CD4-positive, alpha-beta T cell treated with Interleukin-12 subunit alpha and Interleukin-12 subunit beta, for 1 hour (primary cell): ENCODE measurements at places on chromosomes 3 and 15.

DNA sequence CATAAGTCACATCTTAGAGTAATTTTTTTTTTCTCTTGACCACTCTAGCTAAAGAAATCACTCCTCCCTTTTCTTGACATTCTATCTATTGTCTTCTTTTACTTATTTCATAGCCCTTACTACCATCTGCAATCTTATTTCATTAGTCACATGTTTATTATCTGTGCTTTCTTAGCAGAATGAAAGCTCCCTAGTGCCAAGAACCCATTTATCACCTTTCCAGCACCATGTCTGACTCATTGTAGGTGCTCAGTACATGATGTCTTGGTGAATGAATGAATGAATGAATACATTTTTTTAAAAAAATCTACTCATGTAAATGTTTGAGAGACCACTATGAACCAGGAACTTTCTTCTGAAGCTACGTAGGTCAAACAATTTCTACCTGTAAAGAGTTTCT, 157.2 kb downstream of the CADPS start:
- DNase-seq = no peak

DNA sequence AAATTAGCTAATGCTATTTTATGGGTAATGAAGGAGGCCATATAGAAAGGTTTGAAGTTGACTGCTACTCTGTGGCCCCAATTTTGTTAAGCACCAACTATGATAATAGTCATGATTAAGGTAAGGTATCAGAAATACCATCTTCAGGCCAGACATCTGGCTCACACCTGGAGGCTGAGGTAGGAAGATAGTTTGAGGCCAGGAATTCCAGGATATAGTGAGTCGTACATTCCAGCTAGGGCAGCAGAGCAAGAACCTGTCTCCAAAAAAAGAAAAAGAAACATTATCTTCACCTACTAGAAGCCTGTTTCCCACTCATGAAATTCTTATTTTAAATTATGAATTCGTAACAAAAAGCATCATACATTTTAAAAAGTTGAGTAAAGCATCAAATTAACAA, 64.4 kb downstream of the LRRC28 start:
- no peak for DNase-seq

GRCh38 chr3:178419071-178419470, 117.2 kb upstream of the KCNMB2 start:
- DNase-seq = no peak

GRCh38 chr15:54547491-54547890, 569.2 kb downstream of the UNC13C start:
- DNase-seq = no peak

- DNase-seq = no peak
Observed at GRCh38 chr15:44193651-44194322, 1.3 kb downstream of the FRMD5 start.

DNA sequence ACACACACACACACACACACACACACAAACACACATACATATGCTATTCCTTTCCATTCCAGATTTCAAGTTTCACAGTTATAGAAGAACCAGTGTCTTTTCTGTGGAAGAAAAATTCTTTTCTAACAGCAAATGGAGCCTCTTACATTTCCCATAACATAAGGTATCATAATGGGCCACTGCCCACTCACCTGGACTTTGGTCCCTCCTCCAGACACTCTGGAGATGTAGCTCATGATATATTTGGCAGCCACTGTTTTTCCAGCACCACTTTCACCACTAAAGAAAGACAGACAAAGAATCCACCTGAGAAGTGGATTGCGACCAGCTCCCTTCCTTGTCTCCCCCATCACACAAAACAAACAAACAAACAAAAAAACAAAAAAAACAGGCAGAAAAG, 29.8 kb downstream of the LDHAL6B start:
- no peak for DNase-seq

DNA sequence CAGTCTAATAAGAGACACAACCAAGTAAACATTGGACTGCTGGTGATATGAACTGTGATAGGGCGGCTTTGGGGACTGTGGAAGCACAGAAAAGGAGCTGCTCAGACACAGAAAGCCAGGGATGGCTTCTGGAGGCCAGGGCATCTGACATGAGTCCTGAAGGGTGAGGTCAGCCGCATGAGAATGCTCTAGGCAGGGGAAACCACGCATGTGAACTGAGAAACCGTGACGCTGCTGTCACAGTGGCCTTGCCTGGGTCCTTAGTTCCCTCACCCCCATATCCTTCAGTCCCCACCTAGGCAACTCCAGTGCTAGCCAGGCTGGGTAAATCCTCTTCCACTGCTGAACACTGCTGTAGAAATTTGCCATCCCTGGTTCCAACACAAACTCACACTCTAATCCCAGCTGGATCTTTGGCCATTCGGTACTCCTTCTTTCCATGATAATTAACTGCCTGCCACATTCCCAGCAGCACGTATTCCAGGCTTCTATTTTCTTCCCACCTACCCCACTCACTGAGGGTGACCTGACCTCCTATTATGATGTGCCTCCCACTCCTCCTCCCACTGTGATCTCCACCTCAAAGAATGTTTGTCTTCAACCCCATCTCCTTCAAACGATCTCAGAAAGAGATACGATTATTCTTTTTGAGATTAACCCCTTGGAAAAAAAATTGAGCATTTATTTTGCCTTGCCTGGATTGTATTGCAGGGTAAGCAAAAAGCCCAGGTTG, 31.4 kb downstream of the CRYGS start:
- no peak for DNase-seq

DNA sequence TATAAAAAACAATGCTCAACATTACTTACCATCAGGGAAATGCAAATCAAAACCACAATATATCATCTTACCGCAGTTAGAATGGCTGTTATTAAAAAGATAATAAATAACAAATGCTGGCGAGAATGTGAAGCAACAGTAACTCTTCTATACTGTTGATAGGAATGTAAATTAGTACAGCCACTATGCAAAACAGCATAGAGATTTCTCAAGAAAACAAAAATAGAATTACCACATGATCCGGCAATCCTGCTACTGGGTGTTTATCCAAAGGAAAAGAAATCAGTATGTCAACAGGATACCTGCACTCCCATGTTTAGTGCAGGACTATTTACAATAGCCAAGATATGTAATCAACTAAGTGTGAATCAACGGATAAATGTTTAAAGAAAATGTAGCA, 48.1 kb downstream of the ADAM10 start:
- no peak for DNase-seq

- no peak for DNase-seq
Observed at GRCh38 chr3:149207475-149207874, 14.2 kb downstream of the CP start.

DNA sequence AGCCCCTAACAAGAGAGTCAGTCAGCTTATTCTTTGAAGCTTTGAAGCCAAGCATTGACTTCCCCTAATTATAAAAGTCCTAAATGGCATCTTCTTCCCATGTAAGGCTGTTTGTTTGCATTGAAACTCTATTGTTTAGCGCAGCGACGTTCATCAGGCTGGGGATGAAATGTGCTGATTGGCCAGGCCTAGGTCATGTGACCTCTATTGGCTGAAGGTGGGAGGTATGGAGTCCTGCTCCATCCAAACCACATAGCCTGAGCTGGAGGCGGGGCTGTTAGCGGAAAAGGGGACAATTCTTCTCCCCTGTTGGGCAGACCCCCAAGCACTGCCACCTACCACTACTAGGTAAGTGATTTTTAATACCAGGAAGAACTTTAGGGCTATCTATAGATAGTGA, 145.3 kb upstream of the PRR23C start:
- DNase-seq = no peak

GRCh38 chr3:179079537-179079936, 7.9 kb upstream of the ZMAT3 start:
- no peak for DNase-seq

DNA sequence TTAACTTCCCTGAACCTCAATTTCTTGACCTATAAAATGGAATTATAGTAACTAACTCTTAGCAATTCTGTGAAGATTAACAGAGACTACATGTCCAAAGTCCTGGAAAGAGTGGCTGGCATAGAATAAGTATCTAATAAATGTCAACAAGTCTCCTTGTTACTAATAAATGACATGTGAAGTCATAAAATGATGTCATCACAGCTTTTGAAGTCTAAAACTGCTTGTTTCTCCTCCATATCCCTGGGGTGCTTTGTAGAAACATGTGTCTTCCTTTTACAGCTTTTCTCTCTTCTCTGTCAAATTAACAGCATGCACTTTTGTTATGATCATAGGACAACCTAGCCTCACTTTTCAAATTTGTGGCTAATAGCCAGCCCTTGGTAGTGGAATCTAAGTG, 510.2 kb downstream of the NTRK3 start:
- DNase-seq = no peak
